DND-41 (cell line): ENCODE measurements at places on chromosomes 3 and 15.
A peak's percentile ranks its signal among the peaks of the same experiment; 100 is the strongest.

DNA sequence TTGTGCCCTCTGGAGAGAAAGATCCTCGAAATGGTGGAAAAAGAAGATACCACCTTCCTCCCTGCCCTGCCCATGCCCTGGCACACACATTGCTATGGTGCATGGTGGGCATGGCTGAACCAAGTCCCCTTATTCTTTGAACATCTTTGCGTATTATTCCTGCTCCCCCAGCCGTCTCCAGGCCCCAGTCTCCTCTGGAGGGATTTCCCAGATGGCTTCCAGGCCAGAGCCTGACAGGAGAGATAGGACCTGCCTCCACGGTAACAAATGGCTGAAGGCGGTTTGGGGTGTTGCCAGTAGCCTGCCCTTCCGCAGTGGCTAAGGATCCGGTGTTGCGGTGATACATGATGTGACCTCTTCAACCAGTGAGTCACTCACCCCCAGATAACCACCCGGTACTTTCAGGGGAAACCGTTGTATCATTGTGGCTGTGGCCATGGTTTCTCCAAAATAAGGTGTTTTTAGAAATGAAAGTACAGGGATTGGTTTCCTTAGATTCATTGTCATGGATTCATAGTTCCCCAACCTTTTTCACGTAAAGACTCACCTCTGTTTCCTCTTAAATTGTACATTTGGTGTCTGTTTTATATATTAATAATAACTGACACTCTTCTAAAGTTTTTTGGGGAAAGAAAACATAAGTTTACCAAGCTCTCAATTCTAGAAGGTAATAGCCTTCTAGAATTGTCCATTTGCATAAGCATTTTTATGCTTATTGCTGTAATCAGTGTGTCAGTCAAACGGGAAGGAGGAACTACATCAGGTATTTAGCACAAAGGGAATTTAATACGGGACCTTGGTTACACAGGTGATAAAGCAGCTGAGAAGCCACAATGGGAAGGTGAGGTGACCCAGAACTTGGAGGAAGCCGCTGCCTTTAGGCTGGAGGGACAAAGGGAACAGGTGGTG is 25.9 kb downstream of the SMAD3 start:
- peaks cover 12% of the 10 kb centered on the region for H3K27me3 ChIP-seq
- no peak overlapping the region for H3K4me3 ChIP-seq
- DNase-seq: no peak
- H3K27ac ChIP-seq: no peak overlapping the region

DNA sequence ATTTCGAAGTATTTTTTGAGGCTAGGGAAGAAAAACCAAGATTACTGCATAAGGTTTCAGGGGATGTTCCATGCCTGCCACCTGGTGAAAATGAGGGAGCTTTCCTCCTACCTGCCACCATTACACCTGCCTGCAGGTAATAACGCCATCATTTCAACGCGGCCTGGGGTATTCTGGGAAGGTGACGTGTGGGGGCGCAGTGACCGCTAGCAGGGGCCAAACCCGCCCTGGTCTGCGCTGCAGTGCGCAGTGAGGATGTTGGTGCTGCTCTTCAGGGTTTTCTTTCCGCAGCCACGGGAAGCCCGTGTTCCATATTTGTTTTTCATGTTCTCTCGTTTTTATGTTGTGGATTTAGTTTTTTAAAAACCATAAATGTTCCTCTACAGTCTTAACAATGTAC is 37.4 kb upstream of the SNRPN start:
- peaks cover 23% of the 10 kb centered on the region for H3K27me3 ChIP-seq
- no peaks in the 10 kb centered on the region for H3K36me3 ChIP-seq

DNA sequence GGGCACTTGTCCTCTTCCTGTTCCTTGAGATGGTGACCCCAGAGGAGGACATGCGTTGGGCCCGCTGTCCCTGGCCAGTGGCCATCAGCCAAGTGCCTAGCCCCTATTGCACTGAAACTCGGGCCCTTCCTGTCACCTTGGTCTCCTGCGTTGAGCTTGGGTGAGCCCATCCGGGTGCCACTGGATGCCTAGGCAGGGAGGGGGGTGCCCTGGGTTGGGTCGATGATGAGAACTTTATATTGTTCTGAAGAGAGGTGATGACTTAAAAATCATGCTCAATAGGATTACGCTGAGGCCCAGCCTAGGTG is 221.8 kb downstream of the SNRPN start:
- H3K27me3 ChIP-seq: no peaks in the 10 kb centered on the region
- no peak overlapping the region for H3K27ac ChIP-seq
- no peaks in the 10 kb centered on the region for H3K4me1 ChIP-seq
- no peaks in the 10 kb centered on the region for H3K36me3 ChIP-seq
- no peak for DNase-seq

GRCh38 chr3:45826908-45827307 is 15.0 kb downstream of the LZTFL1 start:
- peak overlapping the region; percentile 33 for H3K27ac ChIP-seq
- no peak for DNase-seq
- H3K27me3 ChIP-seq: no peaks in the 10 kb centered on the region
- no peaks in the 10 kb centered on the region for H3K4me1 ChIP-seq
- no peak overlapping the region for H3K4me3 ChIP-seq

GRCh38 chr3:108036401-108036800 is 54.4 kb downstream of the CD47 start:
- H3K36me3 ChIP-seq: 0 out of 2 replicates have a peak, but pooled peaks cover 6% of the 10 kb centered on the region
- no peak for DNase-seq

DNA sequence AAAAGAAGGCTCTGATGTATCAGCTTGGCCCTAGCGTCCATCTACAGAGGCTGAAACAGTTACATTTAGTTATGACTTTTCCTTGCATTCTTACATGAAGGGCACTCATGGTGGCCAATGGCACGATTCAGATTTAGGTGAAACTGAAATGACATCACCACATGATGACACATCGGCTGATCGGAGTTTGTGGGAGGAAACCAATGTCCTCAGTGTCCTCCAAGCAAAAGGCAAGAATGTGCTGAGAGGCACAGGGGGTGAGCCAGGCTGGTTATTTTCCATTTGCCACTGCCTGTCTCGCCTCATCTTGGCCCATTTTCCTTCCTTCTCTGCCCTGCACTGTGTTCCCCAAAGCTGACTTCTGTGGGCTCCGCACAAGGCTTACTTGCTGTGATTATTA is 34.4 kb downstream of the TARS3 start:
- no peak for DNase-seq
- no peaks in the 10 kb centered on the region for H3K27me3 ChIP-seq
- H3K4me3 ChIP-seq: no peak overlapping the region
- H3K27ac ChIP-seq: no peak overlapping the region
- no peaks in the 10 kb centered on the region for H3K36me3 ChIP-seq
